ENCODE measurements at places on chromosomes 1 and 21. TPM values are rescaled to one million over a fixed set of nuclear protein-coding genes. Genes with fewer than 3 reads are reported as not detected.

GRCh38 chr21:16476056-16476825 is 746.5 kb downstream of the USP25 start:
- no peak for DNase-seq
- peaks cover 11% of the 10 kb centered on the region for H3K36me3 ChIP-seq
- H3K4me3 ChIP-seq: no peak overlapping the region
- H3K4me1 ChIP-seq: no peaks in the 10 kb centered on the region
- H3K27me3 ChIP-seq: no peaks in the 10 kb centered on the region
- H3K27ac ChIP-seq: no peak overlapping the region

DNA sequence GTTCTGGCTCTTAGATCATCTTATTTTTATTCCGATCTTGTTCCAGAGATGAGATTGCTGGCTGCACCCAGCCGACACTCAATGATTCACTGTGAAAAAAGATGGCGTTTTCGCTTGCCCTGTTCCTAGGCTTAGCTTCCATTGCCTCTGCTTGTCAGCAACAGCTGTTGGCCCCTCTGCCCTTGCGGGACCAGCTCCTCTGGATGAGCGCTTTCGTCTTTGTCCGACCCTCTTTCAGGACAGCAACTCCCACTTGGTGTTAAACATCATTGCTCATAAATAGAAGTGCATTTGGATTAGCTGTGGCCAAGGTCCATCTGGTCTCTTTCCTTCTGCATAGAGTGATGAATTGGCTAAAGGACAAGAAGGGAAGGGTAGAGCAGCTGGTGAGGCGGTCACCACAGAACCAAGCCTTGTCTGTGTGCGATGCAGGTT is 43.5 kb upstream of the SCCPDH start:
- no peaks in the 10 kb centered on the region for H3K27me3 ChIP-seq
- H3K4me1 ChIP-seq: no peaks in the 10 kb centered on the region
- no peaks in the 10 kb centered on the region for H3K36me3 ChIP-seq
- no peak for DNase-seq

DNA sequence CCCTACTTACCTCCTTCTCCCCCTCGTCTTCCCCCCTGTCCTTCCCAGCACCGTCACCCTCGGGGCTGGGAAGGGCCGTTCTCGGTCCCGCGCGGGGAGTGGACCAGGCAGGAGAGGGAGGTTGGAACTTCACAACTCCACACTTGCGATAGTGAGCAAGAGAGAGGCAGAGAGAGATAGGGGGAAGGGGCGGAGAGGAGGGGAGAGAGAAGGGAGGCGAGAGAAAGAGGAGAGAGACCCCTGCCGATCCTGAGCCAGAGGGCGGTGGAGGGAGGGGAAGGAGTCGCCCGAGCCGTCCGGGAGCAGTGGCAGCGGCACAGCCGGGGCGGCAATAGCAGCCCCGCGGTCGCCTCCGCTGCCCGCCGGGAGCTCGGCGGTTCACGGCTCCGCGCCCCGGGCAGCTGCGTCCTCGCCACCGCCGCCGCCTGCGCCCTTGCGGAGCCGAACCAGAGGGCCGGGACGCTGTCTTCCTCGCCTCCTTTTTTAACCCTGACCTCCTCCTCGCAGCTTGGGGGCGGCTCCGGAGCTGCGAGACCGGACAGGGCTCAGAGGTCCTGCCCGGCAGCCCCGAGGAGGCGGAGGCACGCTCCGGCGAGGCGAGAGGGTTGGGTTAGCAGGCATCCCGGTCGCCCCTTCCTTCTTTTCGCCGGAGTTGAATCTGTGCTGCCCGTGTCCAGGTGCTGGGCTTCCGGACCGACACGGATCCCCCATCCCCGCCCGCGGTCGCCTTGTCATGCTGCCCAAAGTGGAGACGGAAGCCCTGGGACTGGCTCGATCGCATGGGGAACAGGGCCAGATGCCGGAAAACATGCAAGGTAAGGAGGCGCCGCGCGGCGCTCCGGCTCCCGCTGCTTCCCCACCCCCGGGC is 11.7 kb downstream of the NR5A2 start:
- H3K36me3 ChIP-seq: no peaks in the 10 kb centered on the region
- peaks cover 15% of the 10 kb centered on the region for H3K4me1 ChIP-seq
- H3K27me3 ChIP-seq: peaks cover 48% of the 10 kb centered on the region
- no peak overlapping the region for H3K27ac ChIP-seq
- DNase-seq: no peak

- peaks cover 18% of the 10 kb centered on the region for H3K4me1 ChIP-seq
- DNase-seq: no peak
- H3K4me3 ChIP-seq: no peak overlapping the region
- no peaks in the 10 kb centered on the region for H3K36me3 ChIP-seq
- H3K27me3 ChIP-seq: peaks cover 2% of the 10 kb centered on the region
- H3K27ac ChIP-seq: no peak overlapping the region
These were observed 84.2 kb downstream of the ABCA4 start for GRCh38 chr1:94036730-94037129.

DNA sequence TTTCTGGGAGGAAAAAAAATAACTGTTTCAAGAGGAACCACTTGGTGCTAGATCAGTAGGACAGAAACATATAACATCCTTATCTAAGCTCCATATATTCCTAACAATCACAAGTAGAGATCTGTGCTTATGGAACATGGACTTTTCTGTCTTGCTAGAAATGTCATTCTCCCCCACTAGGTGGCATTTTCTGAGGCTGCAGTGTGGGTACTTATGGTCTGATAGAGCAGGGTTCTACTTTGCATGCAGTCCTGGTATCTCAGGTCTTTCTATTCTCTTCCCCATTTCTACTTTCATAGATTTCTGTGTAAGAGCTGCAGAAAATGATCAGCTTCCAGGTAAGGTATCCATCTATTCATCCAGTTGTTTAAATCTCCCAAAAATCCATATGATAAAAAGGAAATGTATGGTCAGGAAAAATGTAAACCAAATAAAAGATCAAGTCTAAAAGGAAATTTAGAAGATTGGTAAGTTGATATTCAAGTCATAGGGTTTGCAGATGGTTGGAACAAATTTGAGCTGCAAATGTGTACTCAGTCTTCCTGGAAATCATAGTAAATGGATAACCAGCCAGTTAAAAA is 1.5 kb downstream of the ZNF684 start:
- H3K27me3 ChIP-seq: peaks cover 13% of the 10 kb centered on the region
- peaks cover 22% of the 10 kb centered on the region for H3K4me1 ChIP-seq
- no peak for DNase-seq
- H3K27ac ChIP-seq: peak overlapping the region; percentile 84

GRCh38 chr1:113904293-113904673 is 316 bp downstream of the AP4B1 start:
- peaks cover 47% of the 10 kb centered on the region for H3K4me1 ChIP-seq
- H3K27me3 ChIP-seq: no peaks in the 10 kb centered on the region
- H3K36me3 ChIP-seq: peaks cover 26% of the 10 kb centered on the region
- DNase-seq: no peak
- peak overlapping the region; percentile 95 for H3K27ac ChIP-seq
- peak overlapping the region; percentile 93 for H3K4me3 ChIP-seq

DNA sequence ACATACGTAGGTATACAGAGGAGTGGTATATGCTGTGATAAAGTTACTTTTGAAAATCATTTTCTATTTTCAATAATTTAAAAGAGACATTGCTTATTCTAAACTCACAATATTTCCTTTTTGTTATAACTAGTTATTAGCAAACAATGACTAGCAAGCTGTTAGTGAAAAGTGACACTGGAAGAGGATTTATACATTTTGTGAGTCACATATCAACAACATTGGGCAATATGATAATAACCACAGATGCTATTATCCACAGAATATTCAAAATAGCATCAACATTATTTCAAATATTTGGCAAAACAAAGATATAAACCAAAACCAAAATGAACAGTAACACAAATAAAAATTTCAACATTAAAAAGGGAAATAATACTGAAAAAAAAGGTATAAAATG is 104.0 kb upstream of the HP1BP3 start:
- DNase-seq: no peak
- H3K4me3 ChIP-seq: no peak overlapping the region
- H3K4me1 ChIP-seq: no peaks in the 10 kb centered on the region
- peaks cover 7% of the 10 kb centered on the region for H3K36me3 ChIP-seq
- H3K27me3 ChIP-seq: no peaks in the 10 kb centered on the region

DNA sequence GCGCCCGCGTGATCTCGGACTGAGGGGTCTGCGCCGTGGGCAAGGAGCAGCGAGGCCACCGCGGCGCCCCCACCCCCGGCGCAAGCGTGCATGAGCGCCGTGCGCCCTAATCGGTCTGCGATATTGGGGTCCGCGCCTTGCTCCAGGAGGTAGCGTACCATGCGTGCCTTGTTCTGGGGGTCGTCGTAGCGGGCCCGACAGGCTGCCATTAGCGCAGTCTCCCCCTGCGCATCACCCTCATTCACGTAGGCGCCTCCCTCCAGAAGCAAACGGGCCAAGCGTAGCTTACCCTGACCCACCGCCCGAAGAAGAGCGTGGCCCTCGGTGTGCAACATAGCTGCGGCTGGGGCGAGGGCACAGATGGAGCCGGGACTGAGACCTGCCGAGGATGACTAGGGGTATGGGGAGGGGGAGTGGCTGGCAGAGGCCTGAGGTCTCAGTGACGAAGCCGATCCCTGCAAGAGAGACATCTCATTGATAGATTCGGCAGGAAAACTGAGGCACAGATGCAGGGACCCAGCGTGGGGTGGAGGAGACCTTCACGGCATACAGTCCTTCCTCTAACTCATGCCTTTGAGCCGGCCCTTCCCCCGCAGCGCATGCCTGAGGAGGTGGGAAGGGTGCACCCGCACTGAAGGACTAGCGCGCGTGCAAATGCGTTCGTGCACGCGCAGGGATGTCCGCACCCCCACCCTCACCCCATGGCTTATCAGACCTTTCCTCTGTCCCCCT is 2.8 kb downstream of the ANKRD34A start:
- H3K27me3 ChIP-seq: no peaks in the 10 kb centered on the region
- peak; percentile 63 for DNase-seq
- H3K4me3 ChIP-seq: peak overlapping the region; percentile 87
- peak overlapping the region; percentile 75 for H3K27ac ChIP-seq
- H3K36me3 ChIP-seq: no peaks in the 10 kb centered on the region
- peaks cover 64% of the 10 kb centered on the region for H3K4me1 ChIP-seq

DNA sequence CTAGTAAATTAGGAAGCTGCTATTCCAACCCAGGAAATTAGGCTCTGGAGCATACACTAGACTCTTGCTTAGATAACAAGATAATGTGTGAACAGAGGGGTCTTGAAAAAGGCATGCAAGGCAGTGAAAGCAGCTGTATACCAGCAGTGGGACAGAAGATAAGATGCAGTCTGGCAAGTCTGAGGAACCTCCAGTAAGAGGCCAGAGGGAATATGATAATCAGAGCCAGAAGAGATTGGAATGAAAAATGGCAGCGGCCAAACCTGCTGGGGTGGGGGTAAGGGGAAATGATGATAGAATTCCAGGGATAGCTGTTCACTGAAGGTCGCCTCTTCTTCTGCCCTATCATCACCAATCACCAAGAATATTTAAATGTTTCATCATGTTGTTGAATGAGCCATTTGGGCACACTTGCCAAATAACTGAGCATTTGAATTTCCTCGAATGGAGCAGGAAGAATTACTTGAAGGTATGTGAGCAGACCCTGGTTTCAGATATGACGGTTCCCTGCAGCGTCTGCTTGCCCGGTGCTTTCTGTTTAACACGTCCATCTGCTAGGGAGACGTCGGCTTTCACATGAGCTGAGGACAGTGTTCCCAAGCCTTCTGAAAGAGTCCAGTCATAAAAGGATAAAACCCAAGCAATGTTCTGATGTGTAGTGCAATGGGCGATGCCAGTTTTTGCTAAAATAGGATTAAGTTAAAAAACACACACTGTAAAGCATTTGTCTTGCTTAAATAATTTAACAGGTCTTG is 173.3 kb downstream of the RWDD3 start:
- DNase-seq: no peak
- H3K4me3 ChIP-seq: no peak overlapping the region
- H3K36me3 ChIP-seq: no peaks in the 10 kb centered on the region
- no peak overlapping the region for H3K27ac ChIP-seq
- no peaks in the 10 kb centered on the region for H3K27me3 ChIP-seq
- no peaks in the 10 kb centered on the region for H3K4me1 ChIP-seq

DNA sequence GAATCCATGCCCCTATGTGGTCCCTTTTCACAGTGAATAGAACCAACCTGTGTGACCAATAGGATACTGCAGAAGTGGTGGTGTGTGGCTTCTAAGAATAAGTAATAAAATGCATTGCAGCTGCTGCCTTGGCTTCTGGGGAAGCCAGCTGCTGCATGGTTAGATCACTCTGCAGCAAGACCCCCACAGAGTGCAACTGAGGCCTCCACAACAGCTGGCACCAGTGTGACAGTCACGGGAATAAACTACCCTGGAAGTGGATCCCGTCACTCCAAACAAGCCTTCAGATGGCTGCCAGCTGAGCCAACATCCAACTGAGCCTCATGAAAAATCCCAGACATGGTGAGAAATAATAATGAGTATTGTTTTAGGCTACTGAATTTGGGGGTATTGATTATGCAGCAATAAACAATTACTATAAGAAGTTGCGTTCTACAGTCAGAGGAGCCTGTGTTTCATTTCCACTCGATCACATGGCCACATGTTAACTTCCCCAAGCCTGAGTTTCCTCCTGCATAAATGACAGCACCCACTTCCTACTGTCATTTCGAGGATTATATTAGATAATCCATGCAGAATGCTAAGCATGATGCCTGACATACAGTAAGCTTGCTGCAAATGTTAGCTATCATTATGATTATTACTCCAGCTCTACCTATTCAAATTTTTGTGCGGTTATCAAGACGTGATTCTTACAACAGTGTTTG is 20.8 kb upstream of the COG2 start:
- H3K36me3 ChIP-seq: no peaks in the 10 kb centered on the region
- no peak overlapping the region for H3K27ac ChIP-seq
- no peaks in the 10 kb centered on the region for H3K4me1 ChIP-seq
- H3K4me3 ChIP-seq: no peak overlapping the region
- DNase-seq: no peak

- no peak overlapping the region for H3K4me3 ChIP-seq
- H3K27ac ChIP-seq: no peak overlapping the region
- no peaks in the 10 kb centered on the region for H3K27me3 ChIP-seq
These were observed 442.9 kb upstream of the NEGR1 start for GRCh38 chr1:72724951-72725861.

- H3K4me1 ChIP-seq: no peaks in the 10 kb centered on the region
- no peak overlapping the region for H3K27ac ChIP-seq
- no peaks in the 10 kb centered on the region for H3K27me3 ChIP-seq
- peaks cover 10% of the 10 kb centered on the region for H3K36me3 ChIP-seq
- H3K4me3 ChIP-seq: no peak overlapping the region
These were observed 190.5 kb downstream of the HS2ST1 start for GRCh38 chr1:87104945-87105344.

GRCh38 chr1:6343506-6344405 is 49.8 kb downstream of the ACOT7 start:
- H3K27ac ChIP-seq: no peak overlapping the region
- H3K36me3 ChIP-seq: no peaks in the 10 kb centered on the region
- H3K4me1 ChIP-seq: peaks cover 17% of the 10 kb centered on the region
- DNase-seq: peak; percentile 76

C1orf87 gene
- total RNA-seq: not detected

SLFNL1 gene
- total RNA-seq: 0.14 TPM

F13B gene
- total RNA-seq: not detected

CD1D gene
- total RNA-seq: not detected

IFI6 gene
- 42.8 TPM for total RNA-seq

LEFTY2 gene
- total RNA-seq: not detected

ANGPTL1 gene
- total RNA-seq: not detected

HSD3B2 gene
- total RNA-seq: not detected

All from natural killer cell treated with Interleukin-12 subunit alpha and Interleukin-12 subunit beta and Interleukin-15 and Interleukin-18, amount 100 ng/mL, for 72 hours (primary cell).